ENCODE measurements at places on chromosomes 4 and X.

GRCh38 chrX:21802839-21803238 lies 36.6 kb upstream of the MBTPS2 start:
- no peak for DNase-seq

DNA sequence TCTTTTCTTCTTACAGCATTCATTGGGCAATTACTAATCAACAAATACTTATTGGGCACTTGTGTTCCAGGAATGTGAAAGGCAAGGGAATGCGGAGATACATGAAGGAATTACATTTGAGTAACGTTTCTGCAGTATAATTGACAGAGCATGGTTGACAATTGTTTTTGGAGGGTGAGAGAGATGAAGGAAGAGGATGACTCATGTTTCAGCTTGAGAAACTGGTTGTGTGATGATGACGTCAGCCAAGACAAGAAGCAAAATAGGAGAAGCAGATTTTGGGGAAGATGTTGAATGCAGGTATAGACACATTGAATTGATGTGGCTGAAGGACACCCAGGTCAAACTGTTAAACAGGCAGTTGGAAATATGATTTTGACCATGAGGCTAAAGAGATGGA lies 8.0 kb upstream of the CPEB2 start:
- no peak for DNase-seq

DNA sequence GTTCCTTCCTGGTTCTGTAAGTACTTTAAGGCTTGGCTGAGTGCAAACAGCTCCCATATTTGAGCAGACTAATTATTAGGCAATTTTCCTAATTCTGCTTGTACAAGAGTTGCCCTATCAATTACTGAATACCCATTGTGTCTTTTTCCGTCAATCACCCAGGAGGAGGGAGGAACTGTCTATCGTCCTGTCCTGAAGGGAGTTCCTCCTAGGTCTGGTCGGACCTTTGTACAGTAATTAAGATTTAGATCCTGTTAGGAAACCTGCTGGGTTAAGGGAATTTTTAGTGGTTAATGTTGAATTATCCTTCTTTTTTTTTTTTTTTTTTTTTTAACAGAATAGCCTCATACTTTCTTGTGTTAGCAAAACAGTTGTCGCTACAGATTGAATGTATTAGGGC lies 130.1 kb downstream of the KDM6A start:
- DNase-seq: no peak

GRCh38 chr4:23728971-23729370 lies 160.9 kb downstream of the PPARGC1A start:
- DNase-seq: no peak

DNA sequence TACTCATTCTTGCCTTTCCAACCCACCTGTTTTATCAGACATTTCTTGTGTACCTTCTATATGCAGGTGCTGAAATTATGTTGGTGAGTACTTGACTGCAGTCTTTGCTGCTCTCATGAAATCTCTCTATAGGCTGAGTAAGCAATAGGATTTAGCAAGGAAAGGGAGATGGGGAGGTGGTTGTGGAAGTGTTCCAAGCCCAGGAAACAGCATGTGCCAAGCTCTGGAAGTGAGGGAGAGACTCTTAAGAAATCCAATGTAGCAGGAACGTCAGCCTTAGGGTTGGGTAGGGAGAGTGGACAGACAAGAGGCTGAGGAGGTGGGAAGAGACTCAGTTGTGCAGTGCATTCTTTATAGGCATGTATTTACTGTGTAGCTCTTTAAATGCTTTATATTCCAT lies 5.6 kb downstream of the SEPTIN11 start:
- DNase-seq: no peak

GRCh38 chr4:153573881-153574802 lies 108.0 kb downstream of the TMEM131L start:
- DNase-seq: peak; percentile 65

- no peak for DNase-seq
Measured at GRCh38 chrX:139049465-139049864, 337.9 kb upstream of the FGF13 start.

GRCh38 chr4:137226900-137227299 lies 305.4 kb downstream of the PCDH18 start:
- DNase-seq: no peak

GRCh38 chrX:5907207-5907606 lies 321.5 kb downstream of the NLGN4X start:
- DNase-seq: no peak

DNA sequence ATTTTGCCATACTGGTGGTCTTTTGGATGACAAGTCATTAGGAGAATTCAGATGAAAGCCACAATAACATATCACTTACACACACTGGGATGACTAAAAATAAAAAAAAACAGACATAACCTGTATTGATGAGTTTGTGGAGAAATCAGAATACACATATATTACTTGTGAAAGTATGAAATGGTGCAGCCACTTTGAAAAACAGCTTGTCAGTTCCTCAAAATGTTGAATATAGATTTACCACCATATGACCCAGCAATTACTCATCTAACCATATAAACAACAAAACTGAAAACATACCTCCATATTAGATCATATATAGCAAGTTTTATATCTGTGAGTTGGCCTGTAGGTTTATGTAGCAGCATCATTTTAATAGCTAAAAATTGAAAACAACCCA lies 608.7 kb downstream of the TLL1 start:
- DNase-seq: no peak

DNA sequence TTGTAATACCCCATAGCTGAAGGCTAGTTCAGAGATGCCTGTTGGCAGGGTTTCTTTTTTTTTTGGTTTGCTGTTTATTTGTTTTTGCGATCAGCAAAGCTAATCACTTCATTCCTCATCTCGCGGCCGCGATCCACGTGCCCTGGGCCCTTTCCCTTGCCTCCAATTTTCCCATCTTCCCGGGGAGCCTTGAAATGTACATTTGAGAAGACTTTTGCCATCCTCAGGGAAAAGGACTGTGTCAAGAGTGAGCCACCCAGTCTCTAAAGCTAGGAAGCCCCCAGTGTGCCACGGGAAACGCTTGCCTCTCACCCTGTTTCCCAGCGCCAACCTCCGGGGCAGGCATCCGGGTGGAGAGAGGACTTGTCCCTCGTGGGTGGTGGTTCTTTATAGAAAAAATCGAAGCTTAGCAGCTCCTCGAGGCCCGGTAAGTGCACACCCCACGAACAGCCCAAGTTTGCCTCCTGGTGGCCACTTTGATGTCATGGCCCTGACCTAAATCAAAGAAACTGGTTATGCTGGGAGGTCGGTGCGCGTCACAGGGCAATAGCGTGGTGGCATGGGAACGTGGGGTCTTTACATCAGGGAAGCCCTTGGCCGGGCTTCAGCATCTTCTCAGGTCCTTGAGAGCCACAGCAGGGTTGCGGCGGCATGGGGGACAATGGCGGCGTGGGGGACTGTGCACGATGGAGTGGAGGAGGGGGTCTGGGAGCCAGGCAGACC lies 42.0 kb downstream of the MAP7D3 start:
- peak; percentile 44 for DNase-seq

DNA sequence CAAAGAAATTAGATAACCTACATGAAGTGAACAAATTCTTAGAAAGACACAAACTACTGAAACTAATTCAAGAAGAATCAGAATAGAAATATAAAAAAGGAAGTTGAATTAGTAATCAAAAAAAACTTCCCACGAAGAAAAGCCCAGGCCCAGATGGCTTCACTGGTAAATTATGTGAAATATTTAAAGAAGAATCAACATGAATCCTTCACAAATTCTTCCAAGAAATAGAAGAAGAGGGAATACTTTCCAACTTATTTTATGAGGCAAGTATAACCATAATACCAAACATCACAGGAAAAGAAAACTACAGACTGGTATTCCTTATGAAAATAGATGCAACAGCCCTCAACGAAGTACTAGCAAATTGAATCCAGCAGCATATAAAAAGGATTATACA lies 30.7 kb downstream of the MOSPD2 start:
- no peak for DNase-seq

GRCh38 chrX:17520016-17520615 lies 145.1 kb downstream of the NHS start:
- DNase-seq: no peak

DNA sequence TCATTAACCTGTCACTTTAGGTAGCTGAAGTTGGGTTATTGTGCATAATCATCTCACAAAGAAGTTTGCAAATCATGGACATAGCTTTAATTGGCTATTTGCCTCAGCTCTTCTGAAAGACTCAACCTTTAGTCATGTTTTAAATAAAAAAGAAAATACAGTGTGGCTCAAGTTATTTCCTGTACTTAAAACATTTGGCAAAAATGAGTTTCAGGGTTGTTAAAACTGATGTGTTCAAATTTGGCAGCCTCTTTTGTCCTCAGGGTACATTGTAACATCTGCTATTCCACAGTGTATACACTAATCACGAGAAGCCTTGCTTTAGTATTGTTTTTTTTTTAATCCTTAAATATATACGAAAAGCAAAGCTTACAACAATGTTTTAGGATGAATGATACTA lies 31.5 kb upstream of the HPGD start:
- DNase-seq: no peak

DNA sequence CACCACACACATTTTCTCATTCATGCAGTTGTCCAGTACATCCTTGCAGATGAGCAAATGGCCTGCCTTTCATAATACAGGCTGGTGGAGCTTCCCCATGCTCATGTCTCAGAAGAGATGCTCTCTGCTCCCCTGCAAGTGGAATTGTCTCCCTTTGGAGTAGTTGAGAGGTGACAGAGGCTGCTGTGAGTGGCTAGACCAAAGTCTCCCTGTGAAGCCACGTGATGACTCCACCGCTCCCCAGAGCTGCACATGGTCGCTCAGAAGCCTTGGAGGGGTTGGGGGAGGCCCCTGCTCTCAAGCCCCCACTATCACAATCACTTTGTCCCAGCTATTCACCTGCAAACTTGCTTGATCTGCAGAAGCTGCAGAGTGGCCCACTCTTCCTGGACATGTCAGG lies 1.5 kb upstream of the GPR78 start:
- no peak for DNase-seq

DNA sequence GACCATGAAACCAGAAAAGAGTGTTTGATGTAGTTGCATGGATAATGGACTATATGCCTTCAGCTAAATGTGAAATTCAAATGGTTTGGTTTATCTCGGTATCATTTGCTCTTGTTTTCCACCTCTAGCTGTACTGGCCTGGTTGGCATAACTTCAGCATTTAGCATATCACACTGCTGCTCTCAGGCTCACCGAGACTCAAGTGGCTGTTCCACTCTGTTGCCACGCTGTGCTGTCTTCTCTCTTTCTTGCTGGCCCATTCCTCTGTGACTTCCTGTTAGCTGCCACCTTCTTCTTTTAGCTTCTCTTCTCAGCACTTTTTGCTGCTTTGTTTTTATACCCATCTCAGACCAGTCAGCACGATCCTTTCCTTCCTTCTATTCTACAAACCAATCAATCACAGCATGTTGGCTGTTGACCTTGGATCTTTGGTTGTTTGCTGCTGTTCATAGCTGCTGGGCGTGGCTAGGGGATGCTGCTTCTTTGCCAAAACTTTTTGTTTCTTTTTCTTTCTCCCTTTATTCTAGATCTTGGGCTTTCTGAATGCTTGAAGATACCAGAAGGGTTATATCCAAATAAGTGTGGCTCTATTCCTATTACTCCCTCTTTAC lies 24.0 kb downstream of the INTS6L start:
- no peak for DNase-seq

- DNase-seq: no peak
Measured at GRCh38 chr4:1488831-1489638, 82.8 kb upstream of the NKX1-1 start.

DNA sequence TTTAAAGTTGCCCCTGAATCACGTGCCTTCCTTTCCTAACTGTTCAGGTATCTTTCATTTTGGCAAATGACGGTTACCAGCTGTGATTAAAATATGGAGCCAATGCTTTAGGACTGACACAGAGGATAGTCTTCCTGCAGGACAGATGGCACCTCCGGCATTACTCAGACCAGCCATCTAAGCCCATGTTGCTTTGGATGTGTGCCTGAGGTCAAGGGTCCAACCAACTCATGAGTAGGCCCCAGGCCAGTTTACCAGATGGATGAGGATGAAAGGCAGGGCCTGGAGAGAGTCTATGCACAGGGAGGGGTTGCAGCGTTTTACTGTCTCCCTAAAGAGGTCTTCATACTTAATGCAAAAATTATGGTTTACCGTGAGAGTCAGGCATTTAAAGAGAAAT lies 174.0 kb upstream of the GATB start:
- DNase-seq: no peak

DNA sequence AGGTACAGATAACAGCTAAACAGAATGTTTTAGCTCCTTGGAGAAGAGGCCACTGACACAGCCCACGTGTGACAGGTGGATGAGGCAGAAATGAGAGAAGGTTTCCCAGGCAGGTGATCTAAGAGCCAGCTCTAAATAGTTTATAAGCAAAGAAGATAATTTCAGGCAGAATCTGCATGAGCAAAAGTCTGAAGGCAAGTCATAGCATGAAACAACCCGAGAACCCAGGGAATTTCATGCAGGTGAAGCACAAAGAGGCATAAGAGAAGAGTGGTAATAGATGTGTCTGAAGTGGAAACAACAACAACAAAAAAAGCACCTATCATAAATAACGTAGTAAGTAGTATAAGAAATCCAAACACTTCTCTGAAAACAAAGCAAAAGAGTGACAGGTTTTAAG lies 275.8 kb upstream of the CPEB2 start:
- DNase-seq: no peak

DNA sequence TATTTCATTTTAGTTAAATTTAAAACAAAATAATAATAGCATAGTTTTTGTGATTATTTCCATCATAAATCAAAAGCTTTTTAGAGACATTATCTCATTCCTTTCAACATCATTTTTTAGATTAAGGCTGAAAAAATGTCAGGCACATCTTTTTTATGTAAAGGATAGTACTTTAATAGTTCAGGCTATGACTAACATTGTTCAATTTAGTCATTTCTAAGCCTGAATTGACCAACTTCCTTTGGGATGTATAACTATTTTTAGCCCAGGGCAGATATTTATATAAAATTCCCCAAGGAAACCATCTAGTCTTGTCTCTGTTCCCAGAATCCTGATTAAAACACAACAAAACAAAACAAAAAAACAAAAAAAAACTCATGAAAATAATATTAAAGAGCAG lies 145.6 kb upstream of the PCDH18 start:
- no peak for DNase-seq

DNA sequence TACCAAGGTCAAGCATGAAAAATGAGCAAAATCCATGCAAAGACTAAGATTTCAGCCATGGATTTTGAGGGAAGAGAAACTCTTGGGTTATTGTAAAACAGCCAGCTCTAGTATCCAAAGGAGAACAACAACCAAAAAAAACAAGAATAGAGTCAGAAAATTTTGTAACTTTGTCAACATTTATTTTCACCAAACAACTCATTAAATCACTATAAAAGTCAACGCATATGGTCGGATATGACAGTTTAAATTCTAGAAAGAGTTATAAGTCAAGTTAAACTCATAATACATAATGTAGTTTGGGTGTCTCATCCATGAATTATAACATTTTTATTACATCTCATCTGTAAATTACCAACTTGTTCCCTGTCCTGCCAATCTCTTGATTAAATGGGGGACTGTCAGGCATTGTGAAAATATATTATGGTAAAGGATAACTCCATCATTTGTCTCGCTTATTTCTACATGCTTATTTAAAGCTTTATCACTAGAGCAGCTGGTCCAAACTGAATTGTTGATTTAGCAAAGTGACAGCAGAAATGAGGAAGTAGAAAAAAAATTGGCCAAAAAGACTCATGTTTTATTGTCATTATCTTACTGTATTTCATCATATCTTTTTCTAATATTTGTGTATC lies 224.8 kb upstream of the NOCT start:
- DNase-seq: no peak

GRCh38 chr4:37653601-37654000 lies 32.6 kb downstream of the RELL1 start:
- DNase-seq: no peak

- DNase-seq: no peak
Measured at GRCh38 chr4:36761607-36762006, 480.2 kb downstream of the DTHD1 start.

GRCh38 chrX:68462197-68462596 lies 28.9 kb upstream of the OPHN1 start:
- no peak for DNase-seq

All from activated T-cell treated with anti-CD3 and anti-CD28 coated beads, Interleukin-2, amount 50 U/mL, for 1 hour (primary cell).